ENCODE measurements at places on chromosomes 6 and 20. TPM values are rescaled to one million over a fixed set of nuclear protein-coding genes. Genes with fewer than 3 reads are reported as not detected.

- DNase-seq, result no peak
Measured at GRCh38 chr6:116221067-116221466, 32.8 kb downstream of the TSPYL4 start.

DNA sequence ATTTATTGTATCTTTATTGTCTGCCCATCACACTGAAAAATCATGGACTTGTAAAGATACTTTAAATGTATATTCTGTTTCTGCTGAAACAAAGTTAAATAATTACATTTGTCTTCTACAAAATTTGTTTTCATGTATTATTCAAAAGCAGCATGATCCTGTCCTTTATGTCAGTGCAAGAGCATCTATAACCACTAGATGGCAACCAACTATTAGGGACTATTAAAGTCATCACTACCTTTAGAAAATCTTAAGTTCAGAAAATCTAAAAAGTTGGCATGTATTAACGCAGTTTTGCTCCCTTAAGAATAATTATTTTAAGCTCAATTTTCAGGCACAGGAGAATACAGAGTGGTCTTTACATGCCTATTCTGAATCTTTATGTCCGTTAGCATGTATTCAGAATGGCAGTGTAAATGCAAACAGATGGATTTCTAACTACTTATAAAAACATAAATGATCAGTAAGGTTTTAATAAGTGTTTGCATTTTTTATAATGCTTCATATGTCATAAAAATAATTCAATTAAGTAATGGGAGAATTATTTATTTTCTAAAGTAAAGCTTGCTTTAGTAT is 17.8 kb downstream of the TMEM30A start:
- no peak for DNase-seq

CST1 gene
- not detected for total RNA-seq

- peak; percentile 29 for DNase-seq
Measured at GRCh38 chr6:47701363-47701762, 3.0 kb downstream of the ADGRF4 start.

- DNase-seq, result no peak
Measured at GRCh38 chr6:20630136-20630535, 95.9 kb downstream of the CDKAL1 start.

FILIP1 gene
- 0.21 TPM for total RNA-seq
